ENCODE measurements at places on chromosomes 5 and 9.
A peak's percentile ranks its signal among the peaks of the same experiment; 100 is the strongest.

DNA sequence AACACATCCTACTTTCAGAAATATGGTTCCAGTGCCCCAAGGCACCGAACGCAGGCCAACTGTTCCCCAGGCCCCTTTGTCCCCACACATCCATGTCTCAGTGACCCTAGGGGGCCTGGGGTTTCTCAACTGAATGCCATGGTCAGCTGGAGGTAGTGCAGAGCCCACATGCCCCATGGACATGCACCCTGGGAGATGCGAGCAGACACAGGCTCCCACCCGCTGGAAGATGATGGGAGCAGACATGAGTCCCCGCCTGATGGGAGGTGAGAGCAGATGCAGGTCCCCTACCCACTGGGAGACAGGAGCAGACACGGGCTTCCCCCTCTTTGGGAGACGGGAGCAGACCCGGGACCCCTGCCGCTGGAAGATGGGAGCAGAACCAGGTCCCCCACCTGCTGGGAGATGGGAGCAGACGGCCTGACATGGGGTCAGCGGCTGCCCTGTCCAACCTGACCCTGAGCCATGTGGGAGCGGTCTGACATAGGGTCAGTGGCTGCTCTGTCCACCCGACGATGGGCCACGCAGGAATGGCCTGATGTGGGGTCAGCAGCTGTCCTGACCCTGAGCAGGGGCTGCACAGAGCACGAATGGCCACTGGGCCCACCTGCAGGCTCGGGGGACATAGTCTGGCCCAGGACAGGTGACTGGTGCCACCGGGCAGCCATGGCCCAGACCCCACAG, 18.4 kb downstream of the ZDHHC11B start:
- no peak for DNase-seq

DNA sequence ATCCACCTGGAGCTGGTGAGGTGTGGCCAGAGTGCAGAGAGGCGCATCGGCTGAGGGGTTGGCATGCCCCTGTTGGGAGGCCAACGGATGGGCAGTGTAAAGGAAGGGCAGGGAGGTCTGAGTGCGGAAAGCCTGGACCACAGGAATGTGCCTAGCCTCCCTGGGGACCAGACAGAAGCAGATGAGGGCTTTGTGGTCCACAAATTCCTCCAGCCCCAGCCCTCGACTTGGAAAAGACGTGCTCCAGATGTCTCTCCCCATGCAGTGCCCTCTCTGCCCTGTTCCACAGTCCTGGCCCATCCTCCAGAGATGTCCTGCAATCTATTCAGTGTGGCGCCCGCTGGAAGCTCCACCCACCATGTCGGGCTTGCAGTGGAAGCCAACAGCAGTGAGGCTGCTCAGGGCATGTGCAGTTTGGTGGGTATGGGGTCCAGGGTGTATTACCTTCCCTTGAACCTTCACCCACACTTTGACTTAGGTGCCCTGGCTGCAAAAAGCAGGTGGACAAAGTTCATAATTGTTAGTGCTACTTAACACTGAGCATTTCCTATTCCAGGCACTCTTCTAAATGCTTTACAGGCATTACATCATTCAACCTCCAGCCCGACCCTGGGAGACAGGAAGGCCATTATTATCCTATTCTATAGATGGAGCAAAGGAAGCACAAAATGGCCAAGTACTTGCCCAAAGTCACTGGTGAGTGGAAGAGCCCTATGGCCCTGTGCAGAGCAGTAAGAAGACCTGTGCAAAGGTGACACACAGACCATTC, 120.2 kb upstream of the SLC25A48 start:
- no peak for DNase-seq

GRCh38 chr5:135266303-135266635, 132.8 kb downstream of the MACROH2A1 start:
- no peak for DNase-seq

GRCh38 chr9:22170556-22170955, 161.5 kb upstream of the CDKN2B start:
- DNase-seq, result no peak

GRCh38 chr9:4538621-4539020, 48.4 kb downstream of the SLC1A1 start:
- DNase-seq, result no peak

- no peak for DNase-seq
These were observed 6.2 kb downstream of the KIF4B start for GRCh38 chr5:155019601-155020226.

DNA sequence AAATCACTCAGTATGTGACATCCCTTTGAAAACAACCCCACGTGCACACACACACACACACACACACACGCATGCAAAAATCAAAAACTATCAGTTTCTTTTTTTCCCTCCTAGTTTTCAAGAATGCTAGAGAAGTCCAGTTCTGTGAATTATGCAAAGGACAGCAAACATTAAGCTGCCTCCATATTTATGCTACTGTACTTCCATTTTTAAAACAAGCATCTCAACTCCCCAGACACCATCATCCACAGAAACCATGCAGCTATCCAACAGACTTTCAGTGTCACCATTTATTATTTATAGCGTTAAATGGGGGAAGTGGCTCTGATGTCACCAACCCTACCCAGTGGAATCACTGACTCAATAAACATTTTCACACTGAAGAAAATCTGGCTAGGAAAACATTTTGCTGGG, 1.6 kb downstream of the FBXW11 start:
- DNase-seq, result no peak

- DNase-seq, result no peak
These were observed 23.2 kb downstream of the MTAP start for GRCh38 chr9:21825637-21826036.

DNA sequence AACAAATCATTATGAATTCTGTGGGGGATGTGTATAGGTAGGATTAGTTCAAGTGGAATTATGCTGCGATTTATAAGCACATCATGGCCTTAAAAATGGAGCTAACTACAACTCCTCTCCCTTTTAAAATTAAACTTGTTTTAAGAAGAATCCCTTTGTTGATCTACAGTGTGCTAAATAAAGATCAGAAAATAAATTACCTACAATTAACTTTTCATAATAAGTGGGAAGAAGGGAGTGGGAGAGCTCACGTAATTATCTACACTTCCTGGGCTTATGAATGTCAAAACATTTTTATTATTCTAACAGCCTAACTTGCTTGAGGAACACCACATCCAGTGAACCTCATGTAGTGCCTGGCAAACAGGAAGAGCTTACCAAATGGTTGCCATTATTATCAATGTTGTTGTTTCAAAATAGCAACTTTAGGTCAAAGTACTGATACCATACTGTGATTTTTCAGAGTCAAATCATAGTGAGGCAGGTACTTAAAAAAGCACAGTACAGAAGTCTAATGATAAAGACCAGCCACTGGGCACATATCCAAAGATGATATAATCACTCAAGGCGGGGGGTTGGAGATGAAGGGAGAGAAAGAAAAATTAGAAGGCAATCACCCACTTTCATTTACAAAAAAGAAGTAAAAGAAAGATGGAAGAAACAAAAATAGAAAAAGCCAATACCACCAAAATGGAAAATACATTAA, 174.0 kb downstream of the RAPGEF6 start:
- DNase-seq, result no peak

GRCh38 chr9:84122572-84122971, 142.0 kb downstream of the RMI1 start:
- no peak for DNase-seq

DNA sequence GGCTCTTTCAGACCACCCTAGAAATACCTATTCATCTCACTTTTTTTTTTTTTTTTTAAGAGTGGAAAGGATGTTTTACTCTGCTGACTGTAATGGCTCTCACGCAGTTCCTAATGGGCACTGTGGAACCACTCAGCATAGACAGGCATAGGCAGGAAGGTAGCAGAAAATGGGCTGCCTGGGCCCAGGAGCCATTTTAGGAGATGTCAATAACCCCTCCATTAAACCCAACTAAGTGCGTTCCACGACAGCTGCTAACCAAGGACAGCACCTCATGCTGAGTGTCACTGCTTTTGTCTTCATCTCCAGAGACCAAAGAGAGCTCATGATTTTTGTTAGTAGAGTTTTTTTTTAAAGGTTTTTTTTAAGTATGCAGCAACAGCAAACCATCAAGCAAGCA, 15.3 kb downstream of the MAP1B start:
- DNase-seq, result no peak

DNA sequence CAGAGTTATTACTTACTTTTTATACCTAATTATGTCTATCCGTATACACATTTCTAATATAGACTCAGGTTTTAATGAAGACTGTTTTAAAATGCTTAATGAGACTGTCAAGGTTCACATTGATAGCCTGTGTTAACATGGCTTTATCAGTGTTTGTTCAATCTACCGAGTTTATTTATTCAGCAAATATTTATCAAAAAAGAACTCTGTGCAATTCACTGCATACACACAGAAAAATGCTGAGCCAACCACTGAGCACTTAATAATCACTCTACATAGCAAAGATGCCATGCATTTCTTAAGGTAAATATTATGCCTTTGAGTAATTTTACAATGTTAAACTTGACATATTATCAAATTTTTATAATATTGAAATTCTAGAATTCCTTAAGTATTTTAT, 428.2 kb downstream of the ANXA1 start:
- no peak for DNase-seq

- no peak for DNase-seq
These were observed 118.2 kb upstream of the MTAP start for GRCh38 chr9:21684231-21684630.

DNA sequence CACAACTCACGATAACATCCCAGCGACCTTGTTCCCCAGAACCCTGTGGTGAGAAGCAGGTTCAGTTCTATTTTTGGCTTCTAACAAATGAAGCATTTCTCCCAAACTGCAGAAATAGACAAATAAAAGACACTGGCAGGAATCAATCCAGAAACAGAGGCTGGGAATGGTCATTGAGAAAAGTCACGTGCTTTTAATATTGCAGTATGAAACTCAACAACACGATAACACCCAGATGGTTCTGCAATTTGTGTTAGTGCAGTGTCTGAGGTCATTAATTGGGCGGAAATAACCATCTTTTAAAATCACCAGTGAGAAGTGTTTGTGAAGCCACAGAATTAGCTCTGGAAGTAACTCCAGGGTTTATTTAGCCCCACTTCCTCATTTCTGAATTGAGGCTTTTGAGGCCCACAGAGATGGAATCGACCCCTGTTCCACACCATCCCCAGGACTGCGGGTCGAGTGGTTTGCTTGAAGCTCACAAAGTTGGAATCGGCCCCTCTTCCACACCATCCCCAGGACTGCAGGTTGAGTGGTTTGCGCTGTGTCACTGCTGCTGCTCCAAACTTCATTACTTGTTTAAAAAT, 164.7 kb upstream of the IRX4 start:
- DNase-seq, result no peak

- no peak for DNase-seq
These were observed 88.2 kb downstream of the FRMD3 start for GRCh38 chr9:83449983-83450382.

- DNase-seq, result peak; percentile 20
These were observed 87.4 kb downstream of the THBS4 start for GRCh38 chr5:80122579-80122978.

GRCh38 chr5:89542736-89543135, 659.8 kb upstream of the MEF2C start:
- no peak for DNase-seq

DNA sequence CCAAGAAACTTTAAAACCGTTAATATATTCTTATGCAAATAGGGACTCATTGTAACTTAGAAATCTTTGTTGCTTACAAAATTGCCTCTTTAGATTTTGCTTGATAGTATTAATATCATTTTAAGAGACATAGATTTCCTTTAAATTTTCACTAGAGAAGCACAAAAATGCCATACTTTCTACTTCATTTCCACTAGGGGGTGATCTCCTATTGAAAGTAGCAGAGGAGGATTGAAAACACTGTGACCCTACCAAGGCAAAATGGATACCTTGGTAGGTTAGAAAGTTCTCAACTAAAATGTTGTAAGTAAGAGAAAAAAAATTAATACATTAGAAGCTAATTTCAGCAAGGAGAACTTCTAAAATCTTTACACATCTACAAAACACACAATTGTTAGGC, 204.9 kb downstream of the CHSY3 start:
- DNase-seq, result no peak

DNA sequence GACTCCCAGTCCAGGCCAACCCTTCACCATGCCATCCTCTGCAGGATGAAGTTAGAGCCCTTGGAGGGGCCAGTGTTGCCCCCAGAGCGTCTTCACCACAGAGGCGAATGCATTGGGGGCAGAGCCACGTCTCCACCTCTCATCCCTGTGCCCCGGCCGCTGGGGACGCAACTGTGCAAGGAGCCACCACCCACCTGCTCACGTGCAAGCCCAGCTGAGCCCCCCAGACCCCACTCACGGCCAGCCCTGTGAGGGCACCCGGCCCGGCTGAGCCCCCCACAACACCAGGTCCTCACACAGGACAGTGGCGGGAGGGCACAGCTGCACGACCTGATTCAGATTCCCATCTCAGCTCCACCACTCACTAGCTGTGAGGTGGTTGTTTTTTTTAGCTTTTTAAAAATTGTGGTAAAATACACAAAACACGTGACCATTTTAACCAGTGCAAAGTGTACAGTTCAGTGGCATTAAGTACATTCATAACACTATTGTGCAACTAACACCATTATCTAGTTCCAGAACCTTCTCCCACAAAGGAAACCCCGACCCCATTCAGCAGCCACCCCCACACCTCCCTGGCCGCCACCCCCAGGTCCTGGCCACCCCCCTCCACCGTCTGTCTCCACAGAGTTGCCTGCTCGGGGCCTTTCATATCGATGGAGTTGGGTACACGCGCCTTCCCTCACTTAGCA, 33.5 kb upstream of the UBAC1 start:
- DNase-seq, result no peak

DNA sequence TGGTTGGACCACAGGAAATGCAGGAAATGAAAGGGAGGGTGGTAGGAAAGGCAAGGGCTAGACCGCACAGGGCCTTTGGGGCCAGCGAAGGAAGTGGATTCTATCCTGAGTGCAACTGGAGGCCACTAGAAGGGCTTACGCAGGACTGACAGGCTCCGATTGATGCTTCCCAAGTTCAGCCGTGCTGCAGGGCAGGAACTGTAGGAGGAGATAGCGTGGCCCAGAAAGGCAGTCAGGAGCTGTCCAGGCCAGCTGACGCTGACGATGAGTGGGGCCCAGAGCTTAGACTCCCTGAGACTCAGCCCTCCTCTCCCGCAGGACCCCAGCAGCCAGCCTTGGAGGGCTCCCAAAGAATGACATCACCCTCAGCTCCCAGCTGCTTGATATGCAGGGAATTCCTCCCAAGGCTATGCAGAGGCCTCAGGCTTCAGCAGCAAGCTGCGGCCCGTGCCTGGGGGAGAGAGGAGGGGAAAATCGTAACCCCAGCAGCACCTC, 48.8 kb downstream of the KCNIP1 start:
- no peak for DNase-seq

DNA sequence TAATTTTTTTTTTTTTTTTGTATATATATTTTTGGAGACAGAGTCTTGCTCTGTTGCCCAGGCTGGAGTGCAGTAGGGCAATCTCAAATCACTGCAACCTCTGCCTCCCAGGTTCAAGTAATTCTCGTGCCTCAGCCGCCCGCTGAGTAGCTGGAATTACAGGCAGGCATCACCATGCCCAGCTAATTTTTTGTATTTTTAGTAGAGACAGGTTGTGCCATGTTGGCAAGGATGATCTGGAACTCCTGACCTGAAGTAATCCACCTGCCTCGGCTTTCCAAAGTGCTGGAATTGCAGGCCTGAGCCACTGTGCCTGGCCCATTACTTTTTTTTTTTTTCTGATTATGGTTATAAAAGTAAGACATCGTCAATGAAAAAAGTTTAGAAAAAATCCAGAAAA, 84.0 kb upstream of the LMNB1 start:
- no peak for DNase-seq

Measured in C1 segment of cervical spinal cord (tissue), 14 donors.